ENCODE measurements at places on chromosomes 3 and 15.

GRCh38 chr3:55549177-55549576 is 62.1 kb upstream of the WNT5A start:
- DNase-seq = no peak

GRCh38 chr3:8443829-8444791 is 57.5 kb upstream of the LMCD1 start:
- peak; percentile 54 for DNase-seq

- no peak for DNase-seq
Observed at GRCh38 chr3:20622304-20622703, 436.3 kb upstream of the SGO1 start.

GRCh38 chr3:138180375-138181029 is 5.8 kb upstream of the DBR1 start:
- peak; percentile 80 for DNase-seq

DNA sequence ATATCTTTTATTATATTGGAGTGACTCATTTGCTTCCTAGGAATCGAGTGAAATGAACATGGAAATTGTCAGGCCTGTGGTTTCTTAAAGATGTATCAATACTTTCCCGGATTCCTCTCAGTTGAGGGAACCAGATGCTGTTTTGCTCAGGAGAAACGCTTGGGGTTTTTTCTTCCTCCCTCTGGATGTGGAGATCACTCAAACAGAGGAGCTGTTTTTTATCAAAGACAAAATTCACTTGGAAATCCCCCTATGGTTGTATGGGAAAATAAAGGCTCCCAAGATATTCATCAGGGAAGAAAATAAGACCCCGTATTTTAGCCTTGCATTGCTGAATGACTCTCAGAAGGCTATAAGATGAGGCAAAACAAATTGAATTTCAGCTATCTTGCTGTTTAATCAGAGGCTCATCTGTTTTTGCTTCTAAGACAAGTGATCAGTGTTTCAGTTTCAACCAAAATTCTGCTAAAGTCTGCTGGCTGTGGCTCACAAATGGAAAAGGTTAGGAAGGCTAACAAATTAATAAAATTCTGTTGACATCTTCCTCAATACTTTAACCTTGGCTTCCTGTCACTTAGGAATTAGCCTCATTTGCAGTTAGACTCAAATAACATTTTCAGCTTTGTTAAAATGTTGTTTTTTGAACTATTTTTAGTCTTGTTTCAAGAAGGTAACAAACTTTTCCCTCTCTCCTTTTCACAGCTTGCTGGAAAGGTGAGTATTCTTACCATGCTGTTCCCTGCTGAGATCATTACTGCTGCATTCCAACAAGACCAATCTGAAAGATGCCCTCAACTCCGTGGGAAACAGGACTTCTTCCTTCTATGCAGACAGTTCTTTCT is 83.6 kb downstream of the COL6A5 start:
- DNase-seq = no peak

DNA sequence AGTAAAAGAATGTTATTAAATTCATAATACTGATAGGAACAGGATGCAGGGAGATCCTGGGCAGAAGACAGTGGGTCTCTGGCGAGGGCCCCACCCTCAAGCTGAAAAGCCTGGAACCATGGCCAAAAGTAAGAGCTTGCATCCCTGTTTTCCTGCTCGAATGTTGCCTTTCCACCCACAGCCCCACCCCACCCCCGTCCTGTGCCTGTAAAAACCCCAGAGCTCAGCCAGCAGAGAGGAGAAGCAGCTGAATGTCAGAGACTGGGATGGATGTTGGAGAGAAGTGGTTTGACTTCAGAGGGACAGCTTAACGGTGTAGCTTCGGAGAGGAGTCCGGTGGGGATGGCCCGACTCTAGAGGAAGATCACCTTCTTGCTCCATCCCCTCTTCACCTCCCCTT is 207.9 kb downstream of the ROBO2 start:
- no peak for DNase-seq

- no peak for DNase-seq
Observed at GRCh38 chr3:37785736-37786135, 75.9 kb upstream of the CTDSPL start.

- DNase-seq = no peak
Observed at GRCh38 chr15:75884041-75884440, 19.6 kb upstream of the FBXO22 start.

- no peak for DNase-seq
Observed at GRCh38 chr3:28745436-28745835, 396.8 kb upstream of the AZI2 start.

GRCh38 chr3:58188921-58189451 is 21.8 kb downstream of the DNASE1L3 start:
- no peak for DNase-seq

DNA sequence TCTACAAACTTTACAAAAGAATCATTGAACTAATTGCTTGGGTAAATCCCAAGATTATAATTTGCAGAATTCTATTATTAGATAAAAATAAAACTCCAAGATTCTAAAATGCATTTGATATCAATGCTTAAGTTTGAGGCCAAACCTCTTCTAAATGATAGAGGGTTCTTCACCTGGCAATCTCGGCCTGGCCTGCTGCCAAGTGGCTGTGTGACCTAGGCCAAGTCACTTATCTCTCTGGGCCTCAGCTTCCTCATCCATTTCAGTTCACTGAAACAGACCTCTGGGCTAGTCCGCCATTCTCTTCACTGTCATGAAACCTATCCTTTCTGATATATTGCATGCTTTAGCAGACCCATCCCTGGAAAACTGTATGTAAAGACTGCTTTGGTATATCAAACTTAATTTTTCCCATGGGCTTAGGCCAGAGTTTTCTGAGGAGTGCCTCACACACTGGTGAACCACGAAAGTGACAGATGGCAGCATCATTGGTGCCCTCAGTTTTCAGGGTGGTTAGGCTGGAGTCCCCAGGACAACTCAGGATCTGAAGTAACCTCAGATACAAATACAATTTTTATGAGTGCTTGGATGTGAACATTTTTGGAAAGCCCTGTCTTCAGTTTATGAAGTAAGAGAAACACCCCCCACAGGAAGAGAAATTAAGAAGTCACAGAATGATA is 21.8 kb downstream of the NUDT16 start:
- DNase-seq = no peak

- no peak for DNase-seq
Observed at GRCh38 chr3:185422677-185423076, 59.7 kb downstream of the MAP3K13 start.

DNA sequence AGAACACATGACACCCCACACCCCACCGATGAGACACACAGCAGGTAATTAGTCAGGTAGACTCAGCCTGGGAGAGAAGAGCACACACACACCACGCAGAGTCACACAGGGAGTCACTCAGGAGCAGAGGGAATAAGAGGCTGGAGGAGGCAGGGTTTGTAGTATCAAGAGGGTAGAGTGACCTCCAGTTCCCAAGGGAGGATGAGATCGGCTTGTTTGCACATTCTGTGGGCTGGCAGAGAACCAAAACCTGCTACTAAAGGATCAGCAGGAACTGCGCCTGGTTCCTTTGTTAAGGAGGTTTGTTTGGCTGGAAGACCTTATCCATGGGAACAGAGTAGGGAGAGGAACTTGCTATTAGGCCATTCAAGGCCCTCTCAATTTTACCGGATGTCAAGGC is 281.4 kb upstream of the SLCO3A1 start:
- DNase-seq = peak; percentile 93

DNA sequence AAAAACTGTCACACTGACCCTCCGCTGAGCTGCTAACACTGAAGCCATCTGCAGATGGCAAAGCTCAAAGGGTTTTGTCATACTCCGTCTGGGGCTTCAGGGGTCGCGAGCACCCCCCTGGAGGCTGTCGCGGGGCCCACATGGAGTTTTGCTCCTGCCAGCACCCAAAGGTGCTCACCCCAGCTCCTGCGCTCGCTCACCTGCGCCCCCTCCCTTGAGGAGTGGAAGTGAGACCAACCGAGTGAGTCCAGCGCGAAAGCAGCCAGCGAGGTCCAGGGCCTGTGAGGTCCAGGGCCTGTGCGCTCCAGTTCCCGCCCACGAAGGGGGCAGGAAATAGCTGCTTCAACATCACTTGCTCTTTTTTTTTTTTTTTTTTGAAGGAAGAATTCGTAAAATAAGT is 208.5 kb downstream of the ROBO2 start:
- no peak for DNase-seq

DNA sequence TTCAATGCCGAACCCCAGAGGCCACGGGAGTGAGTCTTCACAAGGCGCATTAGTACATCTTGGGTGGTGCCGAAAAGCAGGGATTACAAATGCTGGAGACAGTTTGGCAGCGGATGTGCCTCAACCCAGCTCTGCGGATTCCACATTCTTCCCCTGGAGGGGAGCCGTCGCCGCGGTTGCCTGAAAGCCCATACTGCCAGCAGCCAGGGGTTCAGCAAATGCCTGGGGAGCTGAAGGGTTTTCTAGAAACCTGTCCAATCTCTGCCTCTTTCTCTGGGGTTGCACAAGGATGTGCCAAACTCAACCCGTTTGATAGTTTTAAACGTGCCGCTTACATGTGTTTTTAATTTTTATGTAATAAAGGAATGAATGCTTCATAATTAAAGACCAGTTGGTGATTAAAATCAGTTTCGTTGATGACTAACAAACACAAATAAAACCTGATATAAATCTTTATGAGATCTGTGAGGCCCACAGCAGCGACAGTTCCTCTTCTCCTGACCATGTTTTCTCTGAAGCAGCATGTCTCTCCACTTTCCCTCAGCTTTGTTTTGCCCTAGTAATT is 74.6 kb upstream of the LEKR1 start:
- DNase-seq = no peak

GRCh38 chr15:87739081-87739480 is 517.5 kb downstream of the NTRK3 start:
- no peak for DNase-seq

DNA sequence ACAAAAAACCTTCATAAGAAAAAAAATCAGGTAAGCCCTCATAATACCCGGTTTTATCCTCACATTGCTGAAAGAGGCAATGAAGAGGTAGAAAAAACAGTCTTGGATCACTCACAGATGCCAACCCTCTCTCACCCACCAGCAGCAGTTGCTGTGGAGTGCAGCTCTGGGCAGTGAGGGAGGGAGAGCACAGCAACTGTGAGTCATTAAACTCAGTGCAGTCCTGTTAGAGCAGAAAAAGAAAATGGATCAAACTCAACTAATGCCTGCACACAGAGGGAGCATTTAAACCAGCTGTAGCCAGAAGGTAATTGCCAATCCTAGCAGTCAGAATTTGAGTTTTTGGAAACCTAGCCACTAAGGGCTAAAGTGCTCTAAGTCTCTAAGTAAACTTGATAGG is 1050.6 kb upstream of the ALCAM start:
- DNase-seq = no peak

DNA sequence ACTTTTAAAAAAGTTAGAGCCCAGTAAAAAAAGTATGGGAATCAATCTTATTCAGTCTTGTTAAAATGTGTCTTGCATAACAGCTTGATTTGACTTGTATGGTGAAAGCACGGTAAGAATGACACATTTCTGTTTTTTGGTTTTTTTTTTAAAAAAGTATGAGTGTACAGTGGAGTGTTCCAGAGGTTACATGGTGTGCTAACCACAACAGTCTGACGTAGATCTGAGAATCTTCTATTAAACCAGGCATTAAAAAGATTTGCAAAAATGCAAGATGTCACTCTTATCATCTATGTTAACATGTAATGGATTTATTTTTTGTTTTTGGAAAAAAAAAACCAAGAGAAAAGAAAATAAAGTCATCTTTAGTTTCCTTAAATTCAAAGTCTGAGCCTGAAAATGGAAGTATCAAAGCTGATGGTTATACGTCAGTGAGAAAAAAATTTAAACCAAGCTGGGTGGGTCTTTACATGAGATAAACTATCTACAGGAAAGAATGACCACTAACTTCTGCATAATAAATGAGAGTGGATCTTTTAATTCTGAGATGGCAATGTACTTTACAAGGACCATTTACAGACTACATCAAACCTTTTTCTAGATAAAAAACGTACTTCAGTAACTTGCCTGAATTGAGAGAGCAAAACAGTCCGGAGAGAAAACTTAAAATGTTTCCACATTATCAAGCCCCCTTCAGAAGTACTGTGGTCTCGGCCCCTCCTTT is 1.6 kb downstream of the GABPB1 start:
- DNase-seq = no peak

DNA sequence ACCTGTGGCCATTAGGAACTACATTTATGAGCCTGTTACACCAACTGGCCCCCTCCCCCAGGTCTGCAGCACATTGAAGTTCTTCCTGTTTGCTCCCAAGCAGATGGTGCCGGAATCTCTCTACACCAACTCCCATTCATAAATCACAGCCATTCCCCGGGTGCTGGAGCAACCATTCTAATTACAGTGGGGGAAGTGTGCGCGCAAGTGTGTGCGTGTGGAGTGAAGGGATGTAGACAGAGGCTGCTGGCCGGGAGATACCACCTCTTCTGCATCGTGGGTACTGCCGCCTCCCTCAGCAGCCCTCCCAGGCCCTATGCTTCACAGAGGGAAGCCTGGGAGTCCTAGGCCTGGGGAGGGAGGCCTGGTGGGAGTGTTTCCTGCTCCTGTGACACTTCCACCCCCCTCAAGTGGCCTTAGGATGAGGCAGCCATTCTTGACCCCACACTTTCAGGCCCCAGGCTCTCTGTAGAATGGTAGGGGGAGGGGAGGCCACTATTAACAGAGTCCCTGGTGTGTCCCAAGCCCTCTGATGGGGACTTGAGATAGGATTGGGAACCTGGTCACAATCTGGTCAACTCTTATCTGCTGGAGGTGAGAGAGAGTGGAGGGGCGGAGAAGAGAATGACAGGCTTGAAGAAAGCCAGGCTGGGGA is 69.1 kb downstream of the MAGEF1 start:
- no peak for DNase-seq

GRCh38 chr3:12545473-12545791 is at the start of gene MKRN2OS:
TSS of gene MKRN2OS (minus strand) at chr3:12545499. CDS start at chr3:12545464, 35 bp downstream.
- DNase-seq = no peak

DNA sequence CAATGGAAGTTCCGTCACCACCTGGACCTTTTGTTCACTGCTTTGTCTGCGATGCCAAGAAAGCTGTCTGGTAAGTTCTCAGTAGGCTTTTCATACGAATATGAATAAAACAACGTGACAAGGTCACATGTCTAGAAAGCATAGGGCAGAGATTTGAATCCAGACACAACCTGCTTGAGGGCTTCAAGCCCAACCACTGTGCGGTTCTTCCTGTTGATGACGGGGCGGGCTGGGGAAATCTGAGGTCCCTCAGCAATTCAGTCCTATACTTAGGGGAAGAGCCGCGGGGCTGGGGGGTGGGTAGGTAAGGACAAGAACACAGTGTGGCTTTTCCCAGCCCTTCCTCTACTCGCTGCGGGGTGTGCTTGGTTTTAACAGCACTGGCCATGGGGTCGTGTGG is 32.4 kb upstream of the SMAD3 start:
- DNase-seq = no peak

DNA sequence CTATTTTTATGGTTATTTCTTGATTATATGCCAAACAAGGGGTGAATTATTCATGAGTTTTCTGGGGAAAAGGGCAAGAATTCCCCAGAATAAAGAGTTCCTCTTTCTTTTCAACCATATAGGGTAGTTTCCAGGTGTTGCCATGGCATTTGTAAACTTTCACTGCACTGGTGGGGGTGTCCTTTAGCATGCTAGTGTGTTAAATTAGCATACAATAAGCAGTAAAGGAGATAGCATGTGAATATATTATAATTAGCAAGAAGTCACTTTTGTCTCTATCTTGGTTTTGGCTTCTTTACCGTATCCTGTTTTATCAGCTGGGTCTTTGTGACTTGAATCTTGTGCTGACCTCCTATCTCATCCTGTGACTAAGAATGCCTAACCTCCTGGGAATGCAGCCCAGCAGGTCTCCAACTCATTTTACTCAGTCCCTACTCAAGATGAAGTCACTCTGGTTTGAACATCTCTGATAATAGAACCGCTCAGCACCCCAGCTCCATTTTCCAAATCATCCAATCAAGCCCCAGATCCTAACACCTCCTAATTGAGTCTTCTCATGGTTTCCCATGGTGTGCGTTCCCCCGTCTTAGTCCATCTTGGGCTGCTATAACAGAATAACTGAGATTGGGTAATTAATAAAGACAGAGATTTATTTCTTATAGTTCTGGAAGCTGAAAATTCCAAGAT is 3.4 kb upstream of the SELENOT start:
- DNase-seq = no peak
